ENCODE measurements at places on chromosomes 12 and 14.

DNA sequence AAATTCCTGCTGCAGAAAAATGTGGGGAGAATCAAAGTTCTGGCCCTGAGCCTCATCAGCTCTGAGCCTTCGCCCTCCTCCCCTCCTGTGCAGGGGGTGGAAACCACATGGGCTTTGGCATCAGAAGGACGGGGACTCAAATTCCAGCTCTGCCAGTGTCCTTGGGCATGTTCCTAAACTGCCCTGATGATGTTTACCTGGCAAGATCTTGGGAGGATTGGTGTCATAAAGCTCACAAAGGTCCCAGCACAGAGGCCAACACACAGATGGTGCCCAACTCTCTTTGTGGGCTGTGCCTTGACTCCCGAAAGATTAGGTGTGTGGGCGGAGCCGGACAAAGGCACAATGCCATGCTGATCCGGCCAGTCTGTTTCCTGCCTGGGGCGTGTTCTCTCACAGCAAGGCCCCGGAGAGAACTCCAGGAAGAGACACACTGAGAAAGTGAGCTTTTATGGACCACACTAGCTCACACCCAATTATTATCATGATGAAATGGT, 20.5 kb upstream of the CLMN start:
- DNase-seq = no peak

DNA sequence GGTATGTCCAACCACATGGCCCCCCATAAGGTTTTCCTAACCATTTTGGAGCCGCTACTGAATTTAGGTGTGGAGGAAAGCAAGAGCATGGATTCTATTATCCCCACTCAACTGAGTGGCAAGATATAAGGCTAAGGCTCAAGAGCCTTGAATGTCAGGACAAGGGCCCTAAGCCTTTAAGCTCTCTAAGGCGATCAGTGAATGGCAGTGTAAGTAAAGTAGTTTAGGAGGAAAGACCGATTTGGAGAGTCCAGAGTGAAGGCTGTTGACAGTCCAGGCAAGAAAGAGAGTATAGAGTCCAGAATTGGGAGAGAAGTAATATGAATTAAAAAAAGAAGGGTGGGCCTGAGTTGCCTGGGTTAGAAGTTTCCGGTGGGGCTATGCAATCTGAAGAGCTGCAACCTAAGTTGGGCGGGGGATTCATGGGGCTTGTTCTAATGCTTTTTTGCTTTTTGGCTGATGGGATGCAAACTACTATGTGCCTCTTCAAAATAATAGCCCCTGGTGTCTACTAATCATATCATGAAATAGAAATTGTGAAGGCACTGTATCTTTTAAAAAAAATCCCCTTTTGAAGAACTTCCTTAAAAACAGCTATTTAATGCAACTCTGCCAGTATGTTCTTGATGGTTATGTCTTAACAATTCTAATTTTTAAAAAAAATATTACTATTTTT, at the start of gene SPIC:
TSS of gene SPIC (plus strand) at position 626 of the 676 bp plus-strand sequence. CDS start 1,569 bp downstream, outside the sequence.
- no peak for DNase-seq

- no peak for DNase-seq
Measured at GRCh38 chr12:116366456-116366776, 88.9 kb upstream of the MED13L start.

DNA sequence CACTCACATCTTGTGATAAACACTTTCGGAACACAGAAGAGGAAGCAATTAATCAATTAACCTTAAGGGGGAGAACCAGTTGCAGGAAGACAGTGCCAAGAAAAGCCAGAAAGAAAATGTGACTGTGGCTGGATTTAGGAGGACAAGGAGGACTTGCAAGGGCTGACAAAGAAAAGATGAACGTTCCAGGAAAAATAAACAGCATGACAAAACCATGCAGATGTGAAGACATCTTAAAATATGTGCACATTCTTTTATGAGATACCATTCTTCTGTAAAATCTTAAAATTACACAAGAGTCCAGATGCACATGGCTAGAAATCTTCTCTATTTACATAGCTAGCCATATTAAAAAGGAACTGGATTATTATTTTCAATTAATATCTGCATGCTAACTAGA, 33.4 kb downstream of the KITLG start:
- no peak for DNase-seq
